ENCODE measurements at places on chromosomes 1 and 21. TPM values are rescaled to one million over a fixed set of nuclear protein-coding genes. Genes with fewer than 3 reads are reported as not detected.

- no peak for DNase-seq
These were observed 364.0 kb downstream of the OLFM3 start for GRCh38 chr1:101632548-101633272.

GRCh38 chr1:156892190-156893047, 1.1 kb upstream of the PEAR1 start:
- DNase-seq = peak; percentile 71

DNA sequence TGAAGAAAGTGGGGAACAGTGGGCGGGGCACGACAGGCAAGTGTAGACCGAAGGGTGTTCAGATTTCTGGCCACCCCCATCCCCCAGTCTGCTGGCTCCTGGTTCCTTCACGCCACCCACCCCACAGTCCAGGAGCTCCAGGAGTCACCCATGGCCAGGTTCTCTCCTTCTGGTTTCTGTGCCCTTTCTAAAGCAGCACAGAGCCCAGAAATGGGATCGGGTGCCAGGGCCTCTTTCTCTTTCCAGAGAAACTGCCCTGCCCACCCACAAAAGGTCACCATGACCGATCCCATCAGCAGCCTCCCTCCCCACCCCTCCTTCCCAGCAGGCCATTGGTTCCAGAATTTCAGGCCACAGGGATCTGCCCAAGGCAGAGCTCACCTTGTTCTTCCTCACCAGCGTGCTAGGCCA, 3.2 kb upstream of the CELSR2 start:
- no peak for DNase-seq

- DNase-seq = peak; percentile 29
These were observed 173.3 kb upstream of the FOXD3 start for GRCh38 chr1:63148825-63149645.

DNA sequence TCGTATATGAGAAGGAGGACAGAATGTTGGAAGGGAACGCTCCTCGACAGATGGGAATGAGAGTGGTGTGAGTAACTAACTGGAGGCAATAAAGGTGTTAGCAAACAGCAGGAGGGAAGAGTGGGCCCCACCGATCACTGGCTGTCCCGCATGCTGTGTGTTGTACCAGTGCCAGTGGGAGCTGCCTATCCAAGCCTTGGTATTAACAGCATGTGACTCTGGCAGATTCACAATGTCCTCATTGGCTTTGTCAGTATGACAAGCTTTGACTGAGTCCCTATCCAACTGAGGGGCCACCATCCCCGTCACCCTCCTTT, 188.3 kb downstream of the NRIP1 start:
- DNase-seq = no peak

The STK40 gene
- 81.9 TPM for total RNA-seq

The TINAGL1 gene
- total RNA-seq = 0.17 TPM

DNA sequence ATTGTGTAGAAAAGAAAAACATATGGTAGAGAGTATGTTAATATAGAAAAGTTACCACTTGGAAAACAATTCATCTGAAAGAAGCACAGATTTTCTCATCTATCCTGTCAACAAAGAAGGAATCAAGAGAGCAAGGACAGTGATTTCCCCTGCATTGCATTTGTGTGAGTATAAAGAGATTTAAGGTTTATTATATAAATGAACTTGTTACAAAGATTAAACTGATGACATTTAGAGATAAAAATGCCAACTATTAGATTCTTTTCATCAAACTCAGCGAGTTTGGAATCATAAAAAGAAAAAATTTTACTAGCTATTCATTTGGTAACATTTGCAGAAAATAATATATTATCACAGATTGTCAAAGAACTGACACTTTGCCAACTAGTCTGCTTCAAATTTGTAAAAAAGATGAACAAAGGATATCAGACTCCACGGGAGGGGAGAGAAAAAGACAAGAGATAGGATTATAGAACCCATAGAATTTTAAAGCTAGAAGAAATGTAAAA, at the start of gene RGS21:
RGS21 (plus strand) TSS at position 51 of the 509 bp plus-strand sequence. CDS start 26,045 bp downstream, outside the sequence.
- DNase-seq = no peak

GRCh38 chr1:31792116-31792515, 23.7 kb downstream of the SPOCD1 start:
- DNase-seq = no peak

The IFNLR1 gene
- 31.7 TPM for total RNA-seq
